Umbilical cord (tissue), 2 donors: ENCODE measurements at places on chromosomes 11 and 22.
A peak's percentile ranks its signal among the peaks of the same experiment; 100 is the strongest.

- DNase-seq: no peak
These were observed 23.5 kb downstream of the WEE1 start for GRCh38 chr11:9596926-9597464.

- DNase-seq: no peak
These were observed 12.9 kb upstream of the EHD1 start for GRCh38 chr11:64891215-64891848.

- DNase-seq: peak; percentile 33
These were observed 863.2 kb upstream of the CHORDC1 start for GRCh38 chr11:91086028-91086427.

DNA sequence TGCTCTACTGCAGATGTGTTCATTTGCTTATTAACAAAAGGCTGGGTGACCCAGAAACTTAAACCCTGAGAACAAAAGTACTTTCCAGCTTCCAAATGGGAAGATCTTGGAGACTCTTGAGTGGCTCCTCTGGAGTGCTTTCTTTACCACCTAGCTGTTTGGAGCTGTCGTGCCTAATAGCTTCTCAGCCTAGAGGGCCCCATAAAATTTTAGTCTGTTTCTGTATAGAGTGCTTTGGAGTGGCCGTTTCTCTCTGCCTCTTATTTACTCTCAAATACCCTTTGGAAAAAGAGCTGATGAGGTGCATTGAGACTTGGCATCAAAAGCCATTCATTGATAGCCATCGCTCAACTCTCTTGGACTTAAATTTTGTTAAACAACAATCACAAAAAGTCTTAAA lies 50.7 kb downstream of the ZNRF3 start:
- no peak for DNase-seq

DNA sequence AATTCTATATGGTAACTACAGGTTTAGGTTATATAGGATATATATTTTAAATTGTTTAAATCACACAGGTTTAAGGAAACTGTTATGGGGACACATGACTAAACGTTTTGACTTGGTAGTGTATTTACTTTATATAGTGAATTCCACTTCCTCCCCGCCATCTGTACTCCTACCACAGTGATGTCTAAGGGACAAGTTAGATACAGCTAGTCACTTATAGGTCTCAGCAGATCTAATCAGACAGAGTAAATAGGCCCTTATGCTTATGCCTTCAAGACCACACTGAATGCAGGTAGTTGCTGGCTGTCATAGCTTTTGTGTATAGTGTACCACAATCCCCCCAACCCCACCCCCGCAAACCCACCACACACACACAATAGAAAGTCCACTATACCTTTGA lies 8.2 kb downstream of the SESN3 start:
- DNase-seq: no peak

- no peak for DNase-seq
These were observed 2.9 kb upstream of the RFPL1 start for GRCh38 chr22:29435236-29436136.

GRCh38 chr11:64765291-64765850 lies 5.6 kb upstream of the PYGM start:
- DNase-seq: no peak

- no peak for DNase-seq
These were observed 63.7 kb upstream of the PARVG start for GRCh38 chr22:44116755-44117684.

DNA sequence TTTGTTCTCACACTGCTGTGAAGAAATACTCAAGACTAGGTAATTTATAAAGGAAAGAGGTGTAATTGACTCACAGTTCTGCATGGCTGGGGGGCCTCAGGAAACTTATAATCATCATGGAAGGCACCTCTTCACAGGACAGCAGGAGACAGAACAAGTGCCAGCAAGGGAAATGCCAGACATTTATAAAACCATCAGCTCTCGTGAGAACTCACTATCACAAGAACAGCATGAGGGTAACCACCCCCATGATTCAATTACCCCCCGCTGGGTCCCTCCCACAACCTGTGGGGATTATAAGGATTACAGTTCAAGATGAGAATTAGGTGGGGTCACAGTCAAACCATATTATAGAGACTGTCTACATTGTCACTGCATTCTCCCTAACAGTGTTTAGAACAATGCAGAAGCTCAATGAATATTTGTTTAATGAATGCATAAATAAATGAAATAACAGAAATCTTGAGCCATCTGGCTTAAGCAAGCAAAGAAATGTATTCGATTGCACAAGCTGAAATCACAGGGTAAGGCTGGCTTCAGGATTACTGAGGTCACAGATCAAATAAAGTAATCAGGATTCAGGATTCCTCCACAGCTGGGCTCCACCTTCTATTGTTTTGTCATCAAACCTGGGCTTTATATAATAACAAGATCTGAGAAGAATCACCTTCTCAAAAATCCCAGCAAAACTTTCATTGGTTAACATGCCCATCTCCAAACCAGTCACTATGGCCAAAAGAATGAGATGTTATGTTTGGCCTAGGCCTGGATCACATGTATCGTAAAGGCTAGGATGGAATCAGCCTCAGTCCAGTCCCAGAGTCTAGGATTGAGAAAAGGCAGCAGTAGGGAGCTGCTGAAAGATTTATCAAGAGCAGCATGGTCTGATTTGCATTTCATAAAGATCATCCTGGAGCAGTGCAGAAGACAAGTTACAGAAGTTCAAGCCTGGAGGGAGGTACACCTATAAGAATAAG lies 137.8 kb upstream of the UBASH3B start:
- DNase-seq: no peak

DNA sequence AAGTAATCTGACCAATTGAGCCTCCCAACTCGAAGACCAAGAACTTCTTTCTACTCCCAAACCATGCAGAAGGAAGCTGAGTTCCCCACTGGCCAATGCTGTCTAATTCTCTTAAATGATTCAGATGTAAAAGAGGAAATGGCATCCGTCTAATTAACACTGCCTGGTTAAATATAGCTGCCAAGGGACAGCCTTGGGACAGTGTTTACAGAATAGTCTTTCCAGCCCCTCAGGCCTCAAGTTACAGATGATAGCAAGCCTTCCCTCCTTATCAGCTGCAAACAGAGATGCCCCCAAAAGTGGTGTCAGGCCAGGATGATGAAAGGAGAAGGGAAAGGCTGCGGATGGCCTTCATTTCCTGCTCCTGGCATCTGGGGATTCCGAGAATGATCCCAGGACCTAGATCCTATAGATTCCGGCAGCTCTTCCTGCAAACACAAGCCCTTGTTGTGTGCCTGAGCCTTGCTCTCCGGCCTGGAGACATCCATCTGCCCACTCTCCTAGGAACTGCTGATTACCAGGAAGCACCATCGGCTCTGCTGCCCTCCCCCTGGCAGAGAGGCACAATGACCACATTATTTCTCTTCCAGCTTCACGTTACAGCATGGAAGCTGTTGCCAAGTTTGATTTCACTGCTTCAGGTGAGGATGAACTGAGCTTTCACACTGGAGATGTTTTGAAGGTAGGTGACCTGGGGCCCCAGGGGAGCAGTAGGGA lies 13.5 kb upstream of the TMA7B start:
- no peak for DNase-seq

DNA sequence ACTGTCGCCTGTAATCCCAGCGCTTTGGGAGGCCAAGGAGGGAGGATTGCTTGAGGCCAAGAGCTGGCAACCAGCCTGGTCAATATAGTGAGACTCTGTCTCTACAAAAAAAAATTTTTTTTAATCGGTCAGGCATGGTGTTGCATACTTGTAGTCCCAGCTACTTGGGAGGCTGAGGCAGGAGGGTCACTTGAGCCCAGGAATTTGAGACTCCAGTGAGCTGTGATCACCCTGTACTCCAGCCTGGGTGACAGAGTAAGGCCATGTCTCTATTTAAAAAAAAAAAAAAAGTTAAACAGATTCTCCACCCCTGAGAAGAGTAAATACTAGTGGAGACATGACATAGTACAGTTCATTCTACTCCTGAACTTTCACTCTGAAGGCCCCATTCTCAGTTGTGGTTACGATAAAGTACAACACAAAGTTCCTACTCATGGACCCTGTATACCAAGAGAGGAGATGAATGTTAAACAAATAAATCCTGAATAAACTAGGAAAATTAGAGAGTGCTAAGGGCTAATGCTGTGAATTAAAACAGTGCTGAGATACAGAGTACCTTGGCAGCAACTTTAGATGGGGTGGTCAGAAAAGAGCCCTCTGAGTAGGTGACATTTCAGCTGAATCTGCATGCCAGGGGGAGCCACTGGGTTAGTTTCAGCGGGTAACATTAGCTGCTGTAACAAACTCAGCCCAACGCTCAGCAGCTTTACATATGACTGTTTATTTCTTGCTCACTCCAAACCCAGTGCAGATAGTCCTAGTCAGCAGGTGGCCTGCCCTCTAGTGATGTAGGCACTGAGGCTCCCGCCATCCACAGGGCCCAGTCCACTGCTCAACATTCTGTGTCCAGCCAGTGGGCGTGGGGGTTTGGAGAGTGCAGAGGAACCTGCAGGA lies 75.1 kb downstream of the DBX1 start:
- no peak for DNase-seq

GRCh38 chr22:24805790-24806662 lies at the start of gene SGSM1:
Gene SGSM1, plus strand, starts transcription at chr22:24806211. Its CDS starts 115 bp downstream, at chr22:24806326.
- peak; percentile 74 for DNase-seq

DNA sequence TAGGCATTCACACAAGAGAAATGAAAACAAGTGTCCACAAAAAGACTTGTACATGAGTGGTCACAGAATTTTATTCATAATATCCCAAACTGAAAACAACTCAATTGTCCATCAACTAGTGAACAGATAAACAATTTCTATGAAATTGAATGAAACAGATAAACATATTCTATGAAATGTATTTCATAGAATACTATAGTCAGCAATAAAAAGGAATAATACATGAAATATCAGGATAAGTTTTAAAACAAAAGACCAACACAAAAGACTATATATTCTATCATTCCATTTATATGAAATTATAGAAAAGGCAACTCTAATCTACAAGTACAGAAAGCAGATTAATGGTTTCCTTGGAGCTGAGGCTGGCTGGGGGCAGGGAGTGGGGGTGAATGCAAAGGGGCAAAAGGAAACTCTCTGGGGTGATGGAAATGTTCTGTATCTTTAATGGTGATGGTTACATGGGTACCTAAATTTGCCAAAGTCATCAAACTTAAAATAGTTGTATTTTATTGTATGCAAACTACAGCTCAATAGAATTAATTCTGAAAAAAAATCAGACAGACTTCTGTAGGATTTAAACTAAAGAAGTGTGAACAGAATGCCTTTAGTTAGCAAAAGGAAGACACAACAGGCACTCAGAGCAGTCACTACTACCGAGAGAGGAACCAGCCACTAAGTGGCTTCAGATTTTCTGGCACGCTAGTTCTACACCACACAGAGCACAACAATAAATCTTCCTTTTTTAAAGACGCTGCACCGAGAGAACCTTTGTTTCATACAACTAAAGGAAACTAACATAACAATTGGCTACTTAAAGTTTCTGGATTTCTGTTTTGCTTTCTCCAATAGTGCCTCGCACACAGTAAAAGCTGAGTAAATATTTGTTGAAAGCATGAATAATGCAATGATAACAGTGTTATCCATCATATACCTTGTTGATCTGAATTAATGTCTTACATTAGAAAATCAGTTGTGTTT lies 15.4 kb downstream of the CCDC34 start:
- no peak for DNase-seq

GRCh38 chr22:36211237-36211861 lies 9.7 kb upstream of the APOL4 start:
- DNase-seq: no peak

DNA sequence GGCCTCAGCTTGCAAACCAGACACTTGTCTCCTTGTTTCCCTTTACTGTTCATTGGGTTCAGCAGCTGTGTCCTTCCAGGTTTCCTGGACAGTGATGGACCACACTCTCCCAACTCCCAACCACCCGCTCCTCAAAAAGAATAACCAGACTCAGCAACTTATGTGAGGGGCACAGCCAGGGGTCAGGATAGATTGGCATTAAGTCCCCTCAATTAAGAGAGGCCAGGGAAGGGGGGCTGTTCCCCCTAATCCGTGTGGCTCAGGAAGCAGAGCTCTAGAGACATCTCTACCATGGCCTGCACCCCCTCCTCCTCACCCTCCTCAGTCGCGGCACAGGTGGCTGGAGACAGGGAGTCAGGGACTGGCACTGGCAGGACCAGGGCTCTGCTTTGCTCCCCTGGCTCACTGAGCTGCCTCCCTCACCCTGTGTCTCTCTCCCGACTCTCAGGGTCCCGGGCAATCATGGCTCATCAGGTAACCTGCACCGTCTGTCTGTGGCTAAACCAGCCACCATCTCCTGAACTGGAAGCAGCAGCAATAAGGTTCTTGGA lies 111.7 kb downstream of the ZNF280B start:
- no peak for DNase-seq

GRCh38 chr11:88169471-88169870 lies 5.8 kb downstream of the RAB38 start:
- DNase-seq: peak; percentile 62

- no peak for DNase-seq
These were observed 93.1 kb upstream of the FGF3 start for GRCh38 chr11:69912161-69912910.

GRCh38 chr11:2434008-2434407 lies 10.3 kb downstream of the TRPM5 start:
- no peak for DNase-seq

- DNase-seq: no peak
These were observed 4.2 kb downstream of the TTLL8 start for GRCh38 chr22:50053861-50054260.

- no peak for DNase-seq
These were observed 549.0 kb upstream of the LUZP2 start for GRCh38 chr11:23947883-23948282.

- DNase-seq: no peak
These were observed 13.4 kb downstream of the NEAT1 start for GRCh38 chr11:65435981-65436411.

- peak; percentile 42 for DNase-seq
These were observed 442 bp downstream of the COPB1 start for GRCh38 chr11:14499178-14499559.

DNA sequence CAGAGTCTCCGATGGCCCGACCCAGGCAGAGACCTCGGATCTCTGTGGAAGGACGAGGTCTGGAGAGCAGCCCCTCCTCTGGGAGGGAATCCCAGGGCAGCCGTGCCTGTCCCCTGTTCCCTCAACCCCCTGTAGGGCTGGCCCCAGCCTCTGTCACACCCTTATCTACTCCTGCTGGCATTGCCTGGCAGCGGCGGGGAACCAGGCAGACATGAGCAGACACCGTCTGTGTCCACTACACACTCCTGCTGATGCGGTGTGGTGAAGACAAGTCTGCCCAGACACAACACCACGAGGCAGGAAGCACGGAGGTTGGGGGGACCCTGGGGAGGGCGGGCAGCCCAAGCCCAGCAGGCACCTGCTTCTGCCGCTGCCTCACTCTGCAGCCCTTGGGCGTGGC lies 52.5 kb upstream of the A4GALT start:
- DNase-seq: no peak

GRCh38 chr11:115780646-115781362 lies 276.6 kb upstream of the CADM1 start:
- DNase-seq: peak; percentile 44
